NCI-H187 (cell line): ENCODE measurements at places on chromosomes 13 and 19.

GRCh38 chr13:46160065-46160464 is 21.9 kb downstream of the LCP1 start:
- no peak for DNase-seq

DNA sequence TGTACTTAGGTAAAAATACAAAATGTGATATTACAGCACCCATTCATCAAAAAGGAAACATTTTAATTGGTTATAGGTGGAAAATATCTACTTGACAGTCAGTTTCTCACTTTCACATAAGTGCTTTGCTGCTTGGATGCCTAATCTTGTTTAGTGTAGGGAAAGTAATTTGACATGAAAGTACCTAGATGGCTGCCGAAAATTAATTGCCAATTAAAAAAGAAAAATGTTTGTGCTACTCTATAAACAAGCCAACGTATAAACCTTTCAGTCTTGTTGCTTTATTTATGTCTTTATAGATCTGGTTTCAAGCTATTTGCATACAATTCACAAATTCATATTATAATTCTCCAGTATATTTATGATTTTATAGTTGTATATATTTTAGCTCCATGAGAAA is 729.9 kb downstream of the DACH1 start:
- no peak for DNase-seq

DNA sequence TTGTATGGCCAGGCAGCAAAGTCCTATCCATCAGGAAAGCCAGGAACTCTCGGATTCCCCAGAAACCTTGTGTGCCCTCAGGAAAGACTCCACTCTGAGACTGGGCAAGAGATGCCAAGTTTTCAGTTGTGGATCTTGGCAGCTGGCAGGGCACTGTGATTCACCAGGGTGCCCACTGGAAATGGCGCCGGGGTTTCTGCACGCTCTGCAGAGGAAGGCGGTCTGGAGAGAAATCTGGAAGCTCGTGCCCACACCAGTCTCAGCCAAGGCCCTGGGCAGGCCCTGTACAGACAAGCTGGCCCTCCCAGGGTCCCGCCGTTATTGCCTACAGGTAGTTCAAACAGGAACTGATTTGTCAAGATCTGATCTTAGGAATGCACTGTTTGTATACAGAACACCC is 4.9 kb downstream of the NAPA start:
- no peak for DNase-seq

DNA sequence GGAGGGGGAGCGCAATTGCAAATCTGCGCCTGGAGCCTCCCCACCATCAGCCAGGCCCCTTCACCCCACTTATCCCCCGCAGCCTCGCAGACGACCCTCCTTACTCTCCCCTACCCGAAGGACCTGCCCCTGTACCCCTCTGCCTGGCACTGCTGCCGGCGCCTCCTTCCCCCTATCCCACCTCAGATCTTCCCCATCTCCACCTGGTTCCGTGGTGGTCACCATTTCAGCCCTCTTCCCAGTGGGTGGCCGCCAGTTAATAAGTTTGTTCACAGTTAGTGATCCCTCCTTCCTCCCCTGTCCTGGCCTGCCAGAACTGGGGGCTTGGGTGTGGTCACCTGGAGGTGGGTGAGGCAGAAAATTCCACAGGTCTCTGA is 397 bp downstream of the SLC44A2 start:
- DNase-seq: no peak

DNA sequence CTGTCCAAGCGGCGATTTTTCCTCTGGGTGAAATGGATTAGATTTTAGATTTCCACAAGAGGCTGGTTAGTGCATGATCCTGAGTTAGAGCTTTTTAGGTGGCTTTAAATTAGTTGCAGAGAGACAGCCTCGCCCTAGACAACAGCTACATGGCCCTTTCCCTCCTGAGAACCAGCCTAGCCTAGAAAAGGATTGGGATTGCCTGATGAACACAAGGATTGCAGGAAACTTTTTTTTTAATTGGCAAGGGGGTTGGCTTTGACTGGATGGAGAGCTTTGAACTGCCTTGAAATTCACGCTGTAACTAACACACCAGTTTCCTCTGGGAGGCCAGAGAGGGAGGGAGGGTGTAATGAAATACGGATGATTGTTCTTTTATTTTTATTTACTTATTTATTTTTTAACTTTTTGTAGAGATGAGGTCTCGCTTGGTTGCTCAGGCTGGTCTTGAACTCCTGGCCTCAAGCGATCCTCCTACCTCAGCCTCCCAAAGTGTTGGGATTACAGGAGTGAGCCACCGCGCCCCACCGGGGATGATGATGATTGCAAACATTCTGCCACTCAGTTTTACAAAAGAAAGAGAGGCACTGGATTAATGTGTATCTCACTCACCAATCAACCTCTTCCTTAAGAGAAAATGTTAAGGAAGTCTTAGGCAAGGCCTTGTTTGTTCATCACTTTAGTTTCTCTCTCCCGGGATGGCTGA is 1.9 kb downstream of the LDLR start:
- DNase-seq: no peak

GRCh38 chr13:66842766-66843165 is 387.4 kb downstream of the PCDH9 start:
- peak; percentile 3 for DNase-seq

- no peak for DNase-seq
Observed at GRCh38 chr13:47017476-47017875, 120.6 kb upstream of the HTR2A start.

GRCh38 chr19:38635483-38636399 is 11.7 kb upstream of the ACTN4 start:
- no peak for DNase-seq

GRCh38 chr13:31518645-31519044 is 220.7 kb upstream of the RXFP2 start:
- DNase-seq: no peak

GRCh38 chr13:46178821-46179220 is 3.2 kb downstream of the LCP1 start:
- DNase-seq: no peak

- no peak for DNase-seq
Observed at GRCh38 chr13:84192125-84192524, 309.9 kb upstream of the SLITRK1 start.

DNA sequence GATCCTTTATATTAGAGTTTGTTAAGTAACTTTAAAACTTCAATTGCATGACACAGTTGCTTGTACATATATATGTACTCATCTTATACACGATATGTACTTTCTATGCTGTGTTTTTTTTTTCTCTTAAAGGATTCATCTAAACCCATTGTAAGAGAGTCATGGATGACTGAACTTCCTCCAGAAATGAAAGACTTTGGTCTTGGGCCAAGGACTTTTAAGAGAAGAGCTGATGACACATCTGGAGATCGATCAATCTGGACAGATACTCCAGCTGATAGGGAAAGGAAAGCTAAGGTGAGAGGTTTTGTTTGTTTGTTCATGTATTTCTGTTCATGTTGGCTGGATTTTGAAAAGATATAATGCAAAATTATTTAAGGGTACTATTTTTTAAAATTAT is 26.0 kb downstream of the GPALPP1 start:
- no peak for DNase-seq

DNA sequence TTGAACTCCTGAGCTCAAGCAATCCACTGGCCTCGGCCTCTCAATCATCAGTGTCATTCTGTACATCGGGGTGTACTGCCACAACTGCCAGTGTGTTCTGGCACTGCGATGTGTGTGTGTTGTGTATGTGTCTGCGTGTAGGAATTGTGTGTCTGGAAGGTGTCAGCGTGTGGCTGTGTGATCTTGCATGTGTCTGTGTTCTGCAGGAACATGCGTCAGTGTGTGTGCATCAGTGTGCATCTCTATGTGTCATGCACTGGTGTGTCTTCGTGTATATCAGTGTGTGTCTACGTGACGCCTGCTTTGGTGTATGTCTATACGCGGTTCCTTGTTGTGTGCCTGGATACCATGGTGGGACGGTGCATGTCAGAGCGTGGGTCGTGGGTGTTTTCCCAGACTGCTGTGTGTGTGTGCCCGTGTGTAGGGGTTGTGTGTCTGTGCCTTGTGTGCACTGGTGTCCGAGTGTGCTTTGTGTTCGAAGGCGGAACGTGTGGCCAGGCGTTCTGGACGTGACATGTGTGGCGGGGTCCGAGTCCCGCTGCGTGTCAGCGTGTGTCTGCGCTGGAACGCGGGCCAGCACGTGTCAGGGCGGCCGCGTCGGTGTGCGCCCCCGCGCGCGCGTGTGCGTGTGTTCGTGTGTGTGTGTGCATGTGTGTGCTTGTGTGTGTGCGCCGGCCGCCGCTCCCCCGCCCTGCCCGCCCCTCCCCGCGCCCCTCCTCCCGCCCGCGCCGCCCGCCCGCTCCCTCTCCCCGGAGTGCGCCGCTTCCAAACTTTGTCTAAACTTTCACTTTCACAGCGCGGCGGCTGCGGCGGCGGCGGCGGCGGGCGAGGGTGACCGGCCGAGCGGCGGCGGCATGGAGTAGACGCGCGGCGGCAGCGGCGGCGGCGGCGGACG is at the start of gene NFIX:
NFIX (plus strand) TSS at position 775 of the 895 bp plus-strand sequence. CDS start 363 bp downstream, outside the sequence.
- no peak for DNase-seq

- no peak for DNase-seq
Observed at GRCh38 chr19:17658666-17659065, 29.5 kb downstream of the UNC13A start.

DNA sequence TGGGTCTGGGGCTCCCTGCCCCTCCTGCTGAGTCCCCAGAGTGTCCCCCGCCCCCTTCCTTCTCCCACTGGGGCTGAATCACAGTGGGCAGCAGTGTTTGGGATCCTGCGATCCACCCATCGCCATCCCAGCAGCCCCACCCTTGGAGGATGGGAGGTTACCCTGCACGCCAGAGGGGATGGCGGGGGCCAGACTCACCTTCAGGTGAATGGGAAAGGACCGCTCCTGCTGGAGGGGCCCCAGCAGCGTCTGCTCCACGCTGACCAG is 569 bp downstream of the DLEU7 start:
- DNase-seq: no peak

- DNase-seq: no peak
Observed at GRCh38 chr13:73901324-73902068, 232.7 kb downstream of the KLF12 start.

DNA sequence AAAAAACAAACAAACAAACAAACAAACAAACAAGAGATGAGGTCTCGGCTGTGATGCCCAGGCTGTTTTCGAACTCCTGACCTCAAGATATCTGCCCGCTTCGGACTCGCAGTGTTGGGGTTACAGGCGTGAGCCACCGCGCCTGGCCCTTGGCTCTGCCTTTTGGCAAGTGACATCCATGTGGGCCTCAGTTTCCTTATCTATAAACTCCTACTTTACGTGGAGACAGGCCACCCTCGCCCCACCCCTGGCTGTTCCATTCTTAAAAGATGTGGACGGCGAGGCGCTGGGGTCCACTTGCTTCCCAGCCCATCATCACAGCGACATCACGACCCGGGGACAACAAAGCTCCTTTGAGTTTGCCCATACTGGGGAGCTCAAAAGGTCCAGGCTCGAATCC is 1.7 kb downstream of the TSSK6 start:
- DNase-seq: no peak

- no peak for DNase-seq
Observed at GRCh38 chr13:71828564-71828963, 38.4 kb downstream of the DACH1 start.

- DNase-seq: no peak
Observed at GRCh38 chr13:39884166-39884565, 228.7 kb downstream of the COG6 start.

GRCh38 chr19:20925481-20925880 is 2.4 kb downstream of the ZNF85 start:
- no peak for DNase-seq

DNA sequence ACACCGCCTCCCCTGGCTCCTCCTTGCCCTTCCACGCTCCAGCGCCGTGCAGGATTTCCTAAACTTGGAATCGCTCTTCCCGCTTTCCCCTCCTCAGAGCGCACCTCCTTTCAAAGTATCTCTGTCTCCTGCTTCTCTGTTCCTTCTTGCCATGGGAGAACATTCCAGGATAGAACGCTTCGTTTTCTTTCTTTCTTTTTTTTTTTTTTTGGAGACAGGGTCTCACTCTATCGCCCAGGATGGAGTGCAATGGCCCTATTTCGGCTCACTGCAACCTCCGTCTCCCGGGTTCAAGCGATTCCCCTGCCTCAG is 574 bp upstream of the XPO4 start:
- no peak for DNase-seq

DNA sequence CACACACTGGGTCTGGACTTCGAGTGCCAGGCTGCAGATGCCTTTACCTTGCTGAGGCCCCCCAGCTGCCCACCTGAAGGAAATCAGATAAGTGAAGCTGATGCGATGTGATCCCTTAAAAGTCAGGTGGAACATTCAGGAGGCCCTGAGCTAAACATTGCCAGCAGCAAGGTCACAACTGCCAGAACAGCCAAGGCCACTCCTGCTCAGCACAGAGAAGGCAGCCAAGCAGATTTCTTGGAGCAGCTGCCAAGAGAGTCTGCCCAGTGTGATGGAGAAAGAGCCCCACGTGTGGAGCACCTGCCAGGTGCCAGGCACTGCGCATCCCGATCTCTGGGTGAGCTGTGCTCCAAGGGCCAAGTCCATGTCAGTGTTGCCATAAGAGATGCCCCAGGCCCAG is 20.6 kb upstream of the UQCRFS1 start:
- DNase-seq: no peak

GRCh38 chr13:40648040-40648439 is 18.4 kb downstream of the FOXO1 start:
- DNase-seq: no peak

DNA sequence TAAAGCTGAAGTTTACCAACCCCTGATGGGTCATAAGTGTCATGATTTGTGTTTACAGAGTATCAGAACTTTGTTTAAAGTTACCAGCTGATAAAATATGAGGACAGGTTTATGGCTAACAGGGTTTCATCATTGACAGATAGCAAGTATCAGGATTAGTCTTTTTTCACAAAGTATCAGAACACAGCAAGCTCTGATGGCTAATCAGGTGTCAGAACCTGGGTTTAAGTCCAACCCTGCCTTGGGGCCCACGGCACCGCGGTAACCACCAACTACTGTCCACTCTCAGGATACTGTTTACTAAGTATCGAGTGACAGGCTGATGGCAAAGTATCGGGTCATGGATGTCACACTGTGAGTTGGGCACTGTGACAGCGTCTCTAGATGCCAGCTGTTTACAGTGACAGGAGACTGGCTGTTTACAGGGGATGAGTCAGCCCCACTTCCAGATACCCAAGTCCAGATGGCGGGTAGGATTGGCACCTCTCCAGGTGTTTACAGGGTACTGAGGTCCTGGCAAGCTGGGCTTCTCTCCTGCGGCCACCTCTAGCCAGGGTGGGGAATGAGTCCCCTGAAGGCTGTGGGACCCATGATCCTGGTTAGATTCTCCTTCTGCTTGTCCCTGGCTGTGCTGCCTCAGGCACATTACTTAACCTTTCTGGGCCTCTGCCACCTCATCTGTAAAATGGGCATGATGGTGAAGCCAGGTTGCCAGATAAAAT is 21.8 kb downstream of the ARRDC2 start:
- no peak for DNase-seq

GRCh38 chr19:37983916-37984315 is 76.9 kb downstream of the SIPA1L3 start:
- DNase-seq: no peak

- DNase-seq: no peak
Observed at GRCh38 chr13:97696921-97697320, 256.6 kb upstream of the IPO5 start.

- DNase-seq: no peak
Observed at GRCh38 chr13:111076155-111077013, 38.7 kb upstream of the ARHGEF7 start.
